Upper lobe of left lung (tissue), 6 donors: ENCODE measurements at places on chromosomes 2 and 18. TPM values are rescaled to one million over a fixed set of nuclear protein-coding genes. Genes with fewer than 3 reads are reported as not detected.

The DYSF gene
- 24.7 TPM for total RNA-seq

The CENPA gene
- total RNA-seq = 0.76 TPM

The LYPD1 gene
- 1.4 TPM for total RNA-seq

The ST8SIA5 gene
- not detected for total RNA-seq

The AKAIN1 gene
- not detected for total RNA-seq

The SAG gene
- not detected for total RNA-seq

The DNPEP gene
- total RNA-seq = 90.7 TPM

The KCNE4 gene
- total RNA-seq = 1.3 TPM

- no peak for DNase-seq
These were observed 274.7 kb downstream of the RNF144A start for GRCh38 chr2:7191932-7192331.

- no peak for DNase-seq
These were observed 61.5 kb downstream of the PTPN4 start for GRCh38 chr2:119821266-119821665.

DNA sequence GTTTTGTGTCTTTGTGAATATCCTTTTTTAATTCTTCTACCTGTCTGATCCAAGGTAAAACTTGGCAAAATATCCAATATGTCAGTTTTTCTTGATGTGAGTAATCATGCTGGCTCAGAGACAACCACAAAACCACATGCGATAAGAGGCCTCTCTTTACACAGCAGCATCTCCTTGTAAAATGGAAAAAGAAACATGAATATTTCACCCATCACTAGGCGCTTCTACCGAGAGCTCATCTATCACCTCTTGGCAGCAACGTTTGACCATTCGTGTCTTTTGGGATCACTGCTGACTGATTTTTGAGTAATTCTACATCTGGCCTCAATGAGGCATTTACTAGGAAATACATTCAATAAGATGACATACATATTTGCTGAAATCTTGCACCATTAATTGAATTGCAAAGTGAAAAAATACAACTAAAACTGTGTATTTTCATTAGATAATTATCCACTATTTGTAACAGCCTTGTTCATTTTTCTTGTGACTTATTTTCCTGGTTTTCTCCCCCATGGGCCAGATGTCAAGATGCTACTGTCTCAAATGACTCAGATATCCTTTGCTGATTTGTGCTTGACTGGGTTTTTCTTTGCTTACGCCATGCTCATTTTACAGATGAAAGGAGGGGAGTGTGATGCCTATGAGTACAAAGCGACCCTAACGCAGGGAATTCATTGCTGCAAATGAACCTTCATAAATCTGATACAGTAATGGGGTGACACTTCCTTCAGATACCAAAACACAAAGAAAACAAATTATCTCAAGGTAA is 467.5 kb downstream of the FBXO15 start:
- no peak for DNase-seq

GRCh38 chr2:175743011-175743410 is 259.1 kb downstream of the LNPK start:
- DNase-seq = no peak

DNA sequence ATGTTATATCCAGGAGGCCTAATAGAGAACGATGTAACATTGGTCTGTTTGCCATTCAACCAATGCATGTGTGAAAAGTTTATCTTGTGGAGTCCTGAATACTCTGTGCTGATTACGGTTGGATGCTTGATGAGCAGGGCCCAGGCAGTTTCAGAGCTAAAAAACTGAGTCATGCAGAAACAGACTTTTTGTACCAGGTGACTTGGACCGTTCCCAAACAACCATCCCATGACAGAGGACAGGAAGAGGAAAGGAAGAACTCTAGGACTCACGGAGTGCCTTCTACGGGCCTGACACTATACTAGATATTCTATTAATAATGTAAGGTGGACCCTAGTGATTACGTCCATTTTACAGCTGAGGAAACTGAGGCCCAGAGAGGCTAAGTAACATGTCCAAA is 142.1 kb downstream of the ARHGAP28 start:
- DNase-seq = no peak

GRCh38 chr2:217932803-217933616 is 69.8 kb downstream of the TNS1 start:
- no peak for DNase-seq

GRCh38 chr2:34266908-34267697 is 668.0 kb upstream of the FAM98A start:
- DNase-seq = no peak
